ENCODE measurements at places on chromosomes 1 and 21.

- DNase-seq, result no peak
Measured at GRCh38 chr1:69295265-69295664, 272.5 kb upstream of the LRRC7 start.

- DNase-seq, result peak; percentile 67
Measured at GRCh38 chr1:82177192-82177591, 376.5 kb downstream of the ADGRL2 start.

DNA sequence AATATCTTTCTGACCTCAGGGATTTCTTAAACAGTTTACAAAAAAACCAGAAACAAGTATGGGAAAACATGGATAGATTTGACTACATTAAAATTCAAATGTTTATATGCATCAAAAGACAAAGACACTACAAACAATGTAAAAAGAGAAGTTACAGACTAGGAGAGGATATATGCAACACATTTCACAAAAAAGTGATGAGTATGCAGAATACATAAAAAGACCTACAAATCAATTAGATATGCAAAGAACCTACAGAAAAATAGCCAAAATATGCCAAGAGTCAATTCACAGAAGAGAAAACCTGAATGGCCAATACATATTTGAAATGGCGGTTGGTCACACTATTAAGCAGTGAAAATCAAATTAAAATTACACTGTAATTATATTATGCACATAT lies 175.0 kb downstream of the FOXD2 start:
- no peak for DNase-seq

DNA sequence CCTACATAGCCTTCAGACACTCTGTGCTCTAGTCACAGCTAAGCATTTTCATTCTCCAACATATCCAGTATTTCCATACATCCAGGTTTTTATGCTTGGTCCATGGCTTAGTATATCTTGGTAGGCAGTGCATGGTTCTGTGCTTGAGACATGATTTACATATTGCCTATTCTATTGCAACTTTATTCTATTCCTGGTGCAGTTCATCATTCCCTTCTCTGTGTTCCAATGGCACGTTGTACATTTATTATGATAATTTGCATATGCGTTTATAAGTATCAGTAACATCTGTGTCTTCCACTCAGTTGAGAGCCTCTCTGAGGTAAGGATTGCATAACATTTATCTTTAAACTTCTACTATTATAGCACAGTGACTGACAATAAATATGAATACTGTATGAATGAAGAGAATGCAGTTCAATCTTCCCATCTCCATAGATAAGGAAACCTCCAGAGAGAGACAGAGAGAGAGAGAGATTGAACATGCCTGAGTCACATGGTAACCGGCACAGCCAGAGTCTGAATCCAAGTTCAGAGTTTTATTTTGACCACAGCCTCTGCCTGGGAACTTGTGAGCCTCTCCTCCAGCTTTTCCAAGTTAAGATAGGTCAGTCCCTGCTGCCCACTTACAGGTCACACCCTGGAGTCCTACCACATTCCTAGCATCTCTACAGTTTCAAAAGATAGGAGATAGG lies 41.5 kb downstream of the PLPPR5 start:
- peak; percentile 56 for DNase-seq

DNA sequence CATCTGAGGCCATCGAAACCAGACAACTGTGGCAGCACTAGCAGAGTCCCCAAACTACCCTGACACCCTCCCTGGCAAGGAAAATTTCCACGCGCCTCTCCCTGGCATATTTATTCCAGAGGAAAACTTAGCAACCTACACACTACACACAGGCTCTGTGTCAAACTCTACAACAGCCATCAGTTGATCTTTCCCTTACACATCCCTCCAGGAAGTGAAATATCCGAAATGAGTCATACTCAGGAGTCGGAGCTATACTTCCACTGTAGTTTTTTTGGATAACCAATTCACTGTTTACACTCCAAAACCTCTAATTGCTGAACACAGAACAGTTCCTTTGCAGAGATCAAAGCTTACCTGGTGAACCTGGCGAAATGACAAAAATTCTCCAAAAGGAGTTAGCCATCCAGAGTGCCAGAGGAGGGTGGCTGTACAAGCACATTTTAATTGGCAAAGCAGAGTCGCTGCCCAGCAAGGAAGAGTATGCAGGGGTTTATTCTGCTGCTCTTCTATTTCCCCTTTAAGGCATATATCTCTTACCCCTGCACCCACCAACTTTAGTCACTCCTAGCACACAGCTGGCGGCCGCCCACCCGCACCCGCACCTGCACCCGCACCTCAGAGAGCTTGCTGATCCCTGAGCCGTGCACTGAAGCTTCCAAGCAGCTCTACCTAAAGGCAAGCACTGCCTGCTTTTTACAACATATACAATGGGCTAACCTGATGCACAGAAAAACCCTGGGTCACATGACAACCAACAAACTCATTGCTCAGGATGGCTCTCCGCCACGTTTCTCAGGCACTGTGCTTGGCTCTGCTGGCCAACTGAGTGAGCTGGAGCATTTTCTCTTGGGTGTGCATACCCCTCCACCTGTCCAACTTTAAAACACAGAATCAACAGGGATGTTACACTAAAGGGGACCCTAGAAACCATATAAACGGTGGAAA lies 54.9 kb downstream of the CAPZB start:
- peak; percentile 72 for DNase-seq

DNA sequence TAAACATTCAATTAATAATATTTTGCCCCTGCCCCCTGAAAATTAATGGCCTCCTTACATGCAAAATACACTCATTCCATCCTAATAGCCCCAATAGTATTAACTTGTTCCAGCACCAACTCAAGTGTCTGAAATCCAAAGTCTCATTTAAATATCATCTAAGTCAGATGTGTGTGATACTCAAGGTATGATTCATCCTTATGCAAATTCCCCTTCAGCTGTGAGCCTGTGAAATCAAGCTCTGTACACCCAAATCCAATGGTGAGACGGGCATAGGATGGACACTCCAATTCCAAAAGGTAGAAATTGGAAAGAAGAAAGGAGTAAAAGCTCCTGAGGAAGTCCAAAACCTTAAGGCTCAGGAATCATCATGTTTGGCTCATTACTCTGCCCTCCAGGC lies 83.5 kb downstream of the HHAT start:
- no peak for DNase-seq

DNA sequence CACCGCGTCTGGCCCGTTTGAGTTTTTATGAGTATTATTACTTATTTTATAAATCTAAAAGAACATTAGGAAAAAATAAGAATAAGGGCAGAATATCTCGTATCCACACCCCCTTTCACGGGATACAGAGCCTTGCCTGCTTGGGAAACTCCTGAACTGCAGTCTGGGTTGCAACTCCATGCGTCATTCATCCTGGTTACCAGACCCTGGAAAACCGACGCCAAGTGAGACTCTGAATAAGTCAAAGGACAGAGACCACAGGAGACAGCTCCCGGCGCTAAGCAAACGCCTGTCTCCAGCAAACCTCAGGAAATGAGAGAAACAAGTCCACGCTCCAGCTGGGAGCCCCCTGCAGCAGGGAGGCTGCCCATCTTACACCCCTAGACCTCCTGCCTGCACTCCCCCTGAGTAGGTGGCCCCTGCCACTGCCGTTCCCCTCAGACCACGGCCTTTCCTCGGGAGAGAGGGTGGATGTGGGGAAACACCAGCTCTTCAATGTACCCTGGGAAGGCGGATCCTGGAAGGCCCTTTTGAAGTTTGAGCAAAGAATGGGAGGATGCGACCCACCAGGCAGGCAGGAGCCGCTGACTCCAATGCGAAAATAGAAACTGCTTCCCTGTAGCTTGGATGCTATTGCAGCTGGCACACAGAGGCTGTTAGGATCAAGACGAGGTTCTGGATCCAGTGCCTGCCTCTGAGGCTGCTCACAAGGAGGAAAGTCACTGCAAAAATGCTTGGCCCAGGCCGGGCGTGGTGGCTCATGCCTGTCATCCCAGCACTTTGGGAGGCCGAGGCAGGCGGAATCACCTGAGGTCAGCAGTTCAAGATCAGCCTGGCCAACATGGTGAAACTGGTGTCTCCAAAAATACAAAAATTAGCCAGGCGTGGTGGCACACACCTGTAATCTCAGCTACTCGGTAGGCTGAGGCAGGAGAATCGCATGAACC lies 37.7 kb upstream of the GPR157 start:
- peak; percentile 47 for DNase-seq

DNA sequence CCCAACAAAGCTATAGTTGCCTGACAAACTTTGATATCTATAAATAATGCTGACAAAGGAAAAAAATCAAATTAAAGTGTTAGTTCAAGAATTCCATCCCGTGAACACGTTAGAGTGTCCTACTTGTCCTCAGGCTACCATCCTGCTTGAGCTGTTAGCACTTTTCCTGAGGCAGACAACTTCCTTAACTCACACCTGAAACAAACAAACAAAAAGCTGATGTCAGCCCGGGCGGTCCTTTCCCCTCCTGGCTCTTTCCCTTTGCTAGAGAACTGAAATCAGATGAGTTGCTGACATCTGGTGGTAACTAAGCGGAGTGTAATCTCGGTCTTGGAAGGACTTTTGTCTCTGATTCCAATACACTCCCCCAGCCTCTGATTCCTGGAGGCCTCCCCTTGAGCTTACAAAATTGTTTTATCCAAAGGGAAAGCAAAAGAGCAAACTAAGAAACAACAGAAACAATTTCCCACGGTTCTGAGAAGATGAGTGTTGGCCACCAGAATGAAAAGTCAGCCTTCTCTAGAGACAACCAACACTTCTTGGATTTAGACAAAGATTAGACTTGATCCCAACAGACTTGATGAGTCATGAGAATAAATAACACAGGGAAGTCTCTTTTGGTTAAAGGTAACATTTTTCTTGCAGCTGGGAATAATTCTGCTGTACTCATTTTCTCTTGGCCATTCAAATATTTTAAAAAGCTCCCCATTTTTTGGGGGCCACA lies 135.4 kb downstream of the PROX1 start:
- DNase-seq, result peak; percentile 72

- no peak for DNase-seq
Measured at GRCh38 chr1:174974711-174975119, 25.0 kb upstream of the CACYBP start.

- peak; percentile 30 for DNase-seq
Measured at GRCh38 chr1:20484519-20485462, 1.2 kb downstream of the CAMK2N1 start.

- DNase-seq, result no peak
Measured at GRCh38 chr1:159839116-159839849, 12.6 kb downstream of the SLAMF8 start.

DNA sequence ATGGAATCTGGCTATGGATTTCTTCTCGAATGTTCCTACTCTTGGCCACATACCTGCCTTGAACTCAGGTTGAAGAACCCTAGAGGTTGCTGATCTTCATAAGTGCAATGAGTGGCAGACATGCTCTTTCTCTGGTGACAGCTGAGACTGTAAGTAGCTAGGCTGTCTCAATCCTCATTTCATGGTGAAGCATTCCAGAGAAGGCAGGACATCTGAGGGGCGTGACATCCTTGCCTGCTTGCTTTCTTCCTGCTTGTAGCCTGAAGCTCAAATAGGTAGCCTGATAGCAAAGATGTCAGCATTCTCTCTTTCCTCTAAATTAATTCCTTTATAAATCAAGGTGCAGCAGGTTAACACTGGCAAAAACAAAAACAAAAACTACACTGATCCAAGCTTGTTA lies 114.6 kb upstream of the MAGI3 start:
- no peak for DNase-seq

DNA sequence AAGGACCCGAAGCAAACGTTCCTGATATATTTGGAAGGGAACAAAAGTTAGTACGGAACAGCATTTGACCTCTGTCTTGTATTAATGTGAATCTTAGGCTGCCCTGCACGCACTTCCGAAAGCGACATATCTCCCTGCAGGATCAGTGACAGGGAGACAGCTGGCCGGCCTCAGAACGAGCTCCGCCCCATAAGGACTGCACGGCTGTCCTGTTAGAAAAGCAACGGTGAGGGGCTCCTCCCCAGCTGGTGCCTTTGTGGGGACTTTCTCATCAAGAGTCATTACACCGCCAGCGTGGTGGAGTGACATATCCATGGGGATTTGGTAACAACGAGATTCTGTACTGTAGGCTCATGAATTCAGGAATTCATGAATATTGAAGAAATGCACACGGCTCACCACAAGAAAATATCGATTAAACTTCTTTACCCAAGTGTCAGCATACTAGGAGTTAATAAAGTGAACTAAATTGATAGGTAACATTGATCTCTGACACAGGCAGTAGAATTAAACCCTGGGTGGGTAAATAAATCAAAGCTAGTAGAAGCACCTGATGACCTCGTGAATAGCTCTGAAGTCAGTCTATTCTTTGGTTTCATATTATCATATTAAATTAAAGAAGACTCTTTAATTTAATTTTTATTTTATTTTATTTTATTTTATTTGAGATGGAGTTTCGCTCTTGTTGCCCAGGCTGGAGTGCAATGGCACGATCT lies 8.1 kb upstream of the GREM2 start:
- DNase-seq, result no peak

- DNase-seq, result no peak
Measured at GRCh38 chr1:39385067-39385988, 106.1 kb upstream of the BMP8A start.

DNA sequence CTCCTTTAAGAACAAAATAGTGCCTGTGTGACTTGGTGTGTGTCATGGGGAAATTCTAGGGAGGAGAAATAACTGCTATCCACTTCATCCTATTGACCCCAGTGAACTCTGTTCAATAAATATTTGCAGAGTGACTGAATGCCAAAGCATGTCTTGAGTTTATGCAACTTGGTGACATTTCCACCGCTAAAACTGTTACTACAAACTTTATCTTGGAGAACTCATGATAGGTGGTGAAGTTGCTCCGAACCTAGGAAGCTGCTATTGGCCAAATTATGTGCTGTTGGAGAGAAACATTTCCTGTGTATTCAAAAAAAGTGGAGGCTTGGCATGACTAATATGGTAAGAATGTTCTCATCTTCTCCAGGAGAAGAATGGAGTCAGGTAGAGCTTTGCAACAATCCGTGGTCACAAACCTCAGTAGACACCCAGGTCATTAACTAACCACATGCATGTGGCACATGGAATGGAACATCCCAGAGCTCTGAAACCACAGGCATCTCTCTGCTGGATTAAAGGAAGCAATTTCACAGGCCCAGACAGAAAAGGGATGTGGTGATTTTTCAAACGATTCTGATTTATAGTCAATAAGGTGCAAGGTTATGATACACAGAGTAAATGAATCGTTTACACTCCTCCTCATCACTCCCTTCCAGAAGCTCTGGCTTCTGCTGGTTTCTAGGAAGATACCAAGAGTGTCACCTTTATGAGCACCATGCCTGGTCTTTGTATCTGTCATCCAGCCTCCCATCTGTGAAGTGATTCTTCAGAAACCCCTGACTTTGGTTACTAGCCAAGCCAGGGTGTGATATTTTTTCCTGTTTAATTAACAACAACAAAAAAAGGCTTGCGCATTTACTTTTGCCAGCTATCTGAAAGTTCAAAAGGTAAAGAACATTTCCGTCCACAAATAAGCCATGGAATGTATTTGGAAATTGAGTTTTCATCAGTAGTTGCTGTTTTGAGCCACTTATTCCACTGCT lies 361.1 kb downstream of the TGFB2 start:
- peak; percentile 97 for DNase-seq

DNA sequence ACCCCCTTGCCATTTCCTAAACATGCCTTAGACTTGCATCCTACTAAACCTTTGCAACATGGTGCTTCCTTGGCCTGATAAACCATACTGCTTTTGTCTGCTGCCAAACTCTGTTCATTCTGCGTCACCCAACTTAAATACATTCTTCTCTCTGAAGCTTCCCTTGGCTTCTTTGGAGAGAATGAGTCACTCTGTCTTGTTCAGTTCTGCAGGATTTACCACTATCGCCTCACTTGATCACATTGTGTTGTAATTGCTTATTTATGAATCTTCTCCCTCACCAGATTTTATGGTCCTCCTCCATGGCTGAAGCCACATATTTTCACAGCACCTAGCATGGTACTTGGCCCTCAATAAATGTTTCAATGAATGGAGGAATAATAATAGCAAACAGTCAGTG lies 21.7 kb upstream of the TUT4 start:
- peak; percentile 96 for DNase-seq

- DNase-seq, result no peak
Measured at GRCh38 chr1:97350662-97351061, 570.2 kb downstream of the DPYD start.

Measured in fibroblast of the aortic adventitia (primary cell).